ENCODE measurements at places on chromosomes 7 and 10.

- no peak for DNase-seq
Measured at GRCh38 chr7:140211698-140212097, 34.9 kb upstream of the KDM7A start.

GRCh38 chr10:130471486-130471885 is 335.3 kb downstream of the GLRX3 start:
- no peak for DNase-seq

- DNase-seq, result no peak
Measured at GRCh38 chr7:47342296-47343060, 239.4 kb downstream of the TNS3 start.

DNA sequence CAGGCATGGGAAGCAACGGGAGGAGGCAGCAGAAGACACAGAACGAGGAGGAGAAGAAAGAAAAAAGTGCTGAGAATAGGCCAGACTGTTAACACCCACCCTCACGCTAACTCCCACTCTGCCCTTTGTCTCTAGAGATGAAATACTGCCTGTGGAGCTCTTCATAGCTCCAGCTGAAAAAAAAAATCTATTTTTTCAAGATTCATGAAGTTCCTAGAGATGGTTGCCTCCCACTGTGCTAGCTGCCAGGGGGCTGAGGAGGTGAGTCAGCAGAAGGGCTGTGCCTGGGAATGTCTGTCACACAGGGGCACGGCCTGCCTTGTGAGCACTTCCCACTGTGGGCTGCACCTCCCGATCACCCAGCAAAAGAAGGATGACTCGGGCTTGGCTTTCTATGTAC is 144.5 kb downstream of the RNF216 start:
- no peak for DNase-seq

- no peak for DNase-seq
Measured at GRCh38 chr10:126060261-126060931, 164.0 kb downstream of the FANK1 start.

GRCh38 chr7:152571068-152571467 is 104.9 kb downstream of the XRCC2 start:
- DNase-seq, result no peak

GRCh38 chr10:6171881-6172695 is 30.6 kb upstream of the PFKFB3 start:
- DNase-seq, result peak; percentile 14

DNA sequence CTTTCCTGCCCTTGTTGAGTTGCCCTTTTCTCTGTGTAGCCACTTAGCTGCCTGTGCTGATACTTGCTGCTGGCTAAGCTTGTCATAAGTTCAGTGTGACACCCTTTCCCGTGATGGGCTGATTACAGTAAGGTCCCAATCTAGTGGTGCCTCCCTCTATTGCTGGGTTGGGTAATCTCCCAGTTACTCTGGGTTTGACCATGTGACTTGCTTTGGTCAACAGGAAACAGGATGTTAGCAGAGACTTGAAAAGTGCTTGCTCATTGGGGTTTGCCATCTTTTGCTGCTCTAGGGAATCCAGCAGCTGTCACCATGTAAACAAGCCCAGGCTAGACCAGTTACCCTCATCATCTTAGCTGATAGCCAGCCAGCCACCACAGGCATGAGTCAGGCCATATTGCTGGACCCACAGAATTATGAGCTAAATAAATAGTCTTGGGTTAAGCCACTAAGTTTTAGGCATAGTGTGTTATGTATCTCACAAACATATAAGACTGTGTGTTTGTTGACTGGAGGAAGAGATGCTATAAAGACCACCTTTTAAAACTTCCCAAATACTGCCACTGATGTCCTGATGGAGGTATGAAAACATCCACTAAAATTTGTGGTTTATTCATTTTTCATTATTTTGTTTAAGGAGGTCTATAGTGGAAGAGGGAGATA is 4.0 kb upstream of the LEP start:
- peak; percentile 4 for DNase-seq

GRCh38 chr7:44073664-44074348 is 8.4 kb upstream of the PGAM2 start:
- DNase-seq, result no peak

- no peak for DNase-seq
Measured at GRCh38 chr7:148962440-148962822, 65.9 kb downstream of the PDIA4 start.

- no peak for DNase-seq
Measured at GRCh38 chr7:5476001-5476400, 52.4 kb upstream of the TNRC18 start.

GRCh38 chr7:131455546-131455945 is 100.9 kb downstream of the PODXL start:
- DNase-seq, result no peak

GRCh38 chr10:88069338-88069737 is 205.9 kb downstream of the PTEN start:
- no peak for DNase-seq

DNA sequence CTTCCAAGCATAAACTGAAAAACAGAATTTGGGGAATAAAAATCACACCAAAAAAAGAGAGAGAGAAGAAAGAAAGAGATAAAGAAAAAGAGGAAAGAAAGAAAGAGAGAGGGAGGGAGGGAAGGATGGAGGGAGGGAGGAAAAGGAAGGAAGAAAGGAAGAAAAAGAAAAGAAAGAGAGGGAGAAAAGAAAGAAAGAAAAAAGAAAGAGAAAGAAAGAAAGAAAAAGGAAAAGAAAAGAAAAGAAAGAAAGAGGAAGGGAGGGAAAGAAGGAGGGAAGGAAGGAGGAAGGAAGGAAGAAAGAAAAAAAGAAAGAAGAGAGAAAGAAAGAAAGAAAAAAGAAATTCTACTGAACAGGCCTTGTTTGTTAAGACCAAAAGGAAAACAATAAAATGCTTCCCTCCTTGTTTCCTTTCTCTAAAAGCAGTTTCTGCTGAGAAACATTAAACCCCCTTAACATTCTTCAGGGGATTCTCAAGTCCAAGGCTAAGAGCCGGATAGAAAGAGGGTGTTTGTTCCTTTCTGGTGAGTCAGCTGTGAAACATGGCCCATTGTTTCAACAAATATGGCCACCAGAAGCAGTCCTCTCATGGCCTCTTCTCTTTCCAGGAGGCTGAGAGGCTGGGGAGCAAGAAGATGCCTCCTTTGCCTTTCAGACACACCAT is 46.9 kb upstream of the GPAM start:
- DNase-seq, result no peak

DNA sequence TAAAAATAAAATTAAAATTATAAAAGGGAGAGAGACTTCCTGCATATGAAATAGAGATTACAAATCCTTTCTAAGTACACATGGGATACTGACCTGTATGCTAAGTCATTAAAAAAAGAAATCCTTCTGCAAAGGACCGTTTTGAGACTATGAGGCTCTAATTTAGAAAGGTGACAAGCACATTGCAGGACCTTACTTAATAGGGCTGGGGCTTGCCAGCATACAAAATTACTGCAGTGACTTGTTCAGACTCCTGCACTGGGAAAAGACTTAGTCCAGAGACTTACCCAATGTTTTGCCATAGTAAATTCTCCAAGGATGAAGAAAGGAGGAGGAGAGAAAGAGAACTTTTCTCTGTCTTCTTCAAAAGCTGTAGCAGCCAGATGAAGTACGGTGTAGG is 193.6 kb downstream of the KCNMA1 start:
- DNase-seq, result no peak

DNA sequence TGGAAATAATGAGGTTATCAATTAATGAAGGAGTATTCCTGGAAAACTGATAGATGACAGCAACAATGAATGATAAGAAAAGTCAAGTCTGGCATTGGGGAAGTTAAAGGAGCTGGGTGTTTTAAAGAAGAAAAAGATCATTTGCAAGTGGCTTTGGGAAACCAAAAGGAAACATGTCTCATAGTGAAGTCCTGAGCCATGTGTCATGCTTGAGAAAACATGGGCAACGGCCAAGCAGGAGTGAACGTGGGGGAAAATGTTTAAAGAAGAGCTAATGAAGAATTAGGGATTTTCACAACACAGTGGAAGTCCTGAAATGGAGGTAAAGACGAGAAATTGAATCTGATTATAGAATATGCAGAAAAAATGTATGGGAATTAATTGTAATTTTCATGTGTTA is 1383.2 kb upstream of the CELF2 start:
- no peak for DNase-seq

GRCh38 chr10:3750854-3751253 is 34.2 kb downstream of the KLF6 start:
- no peak for DNase-seq

GRCh38 chr7:146115851-146116520 is 615 bp upstream of the CNTNAP2 start:
- DNase-seq, result no peak

- no peak for DNase-seq
Measured at GRCh38 chr7:130994378-130995115, 260.5 kb upstream of the KLF14 start.

DNA sequence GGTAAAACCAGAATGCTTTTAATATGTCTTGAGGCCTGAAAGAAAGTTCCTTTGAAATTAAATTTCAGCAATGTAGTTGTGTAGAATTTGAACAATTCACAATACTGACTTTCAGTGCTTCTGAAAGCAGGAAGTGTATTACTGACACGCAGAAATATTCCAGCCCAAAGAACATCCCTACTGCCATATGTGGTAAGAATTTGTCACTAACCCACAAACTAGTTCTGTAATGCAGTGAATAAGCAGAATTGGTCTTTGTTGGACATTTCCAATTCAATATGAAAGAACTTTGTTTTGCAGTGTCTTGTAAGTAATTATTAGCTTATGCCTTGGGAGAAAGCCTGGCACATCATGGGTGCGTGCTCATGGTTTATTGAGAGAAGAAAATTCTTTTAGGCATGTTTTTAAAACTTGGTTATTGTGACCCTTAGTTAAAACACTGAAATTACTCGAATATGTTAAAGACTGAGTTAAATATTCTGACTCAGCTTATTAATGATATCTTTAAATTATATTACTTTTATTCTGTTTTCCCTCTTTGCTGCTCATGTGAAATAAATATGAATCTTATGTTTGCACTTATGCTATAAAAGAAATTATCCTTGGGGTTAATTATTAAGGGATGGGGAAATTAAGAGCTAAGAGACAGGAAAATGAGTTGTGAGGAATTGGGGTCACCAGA is 33.4 kb downstream of the PTPN12 start:
- no peak for DNase-seq

- DNase-seq, result no peak
Measured at GRCh38 chr10:29616542-29616941, 18.2 kb downstream of the SVIL start.

DNA sequence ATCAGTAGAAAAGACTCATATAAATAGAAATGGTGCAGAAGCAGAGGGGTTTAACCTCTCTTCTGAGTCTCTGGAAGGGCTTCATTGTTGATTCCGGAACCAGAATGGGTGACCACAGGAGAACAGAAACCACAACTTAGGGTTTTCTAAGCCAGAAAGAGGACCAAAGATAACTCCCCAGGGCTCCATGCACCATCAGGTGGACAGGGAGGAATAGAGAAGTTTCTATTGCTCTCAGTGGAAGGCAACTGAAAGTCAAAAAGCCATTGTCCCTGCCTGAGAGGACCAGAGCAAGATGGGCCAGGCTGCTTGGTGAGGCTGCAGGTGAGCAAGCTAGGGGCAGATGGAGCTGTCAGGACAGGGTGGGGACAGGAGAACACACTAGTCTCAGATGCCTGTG is 14.6 kb upstream of the NPS start:
- DNase-seq, result no peak

DNA sequence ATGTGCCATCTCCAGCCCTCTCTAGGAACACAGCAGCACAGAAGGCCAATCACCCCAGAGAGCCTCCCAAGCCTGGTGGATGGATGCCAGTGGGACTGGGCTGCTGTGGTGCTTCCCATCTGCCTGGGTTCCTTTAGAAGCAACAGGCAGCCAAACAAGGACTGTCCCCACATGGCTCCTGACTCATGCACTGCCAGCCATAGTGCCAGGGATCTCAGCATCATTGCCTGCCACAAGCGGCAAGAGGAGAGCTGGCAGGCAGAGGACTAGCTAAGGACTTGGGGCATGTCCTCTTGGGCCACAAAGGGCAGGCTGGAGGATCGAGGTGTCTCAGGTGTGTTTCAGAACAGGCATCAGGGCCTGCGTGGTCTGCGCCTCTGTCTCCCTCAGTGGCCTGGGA is 23.4 kb upstream of the FIGNL1 start:
- no peak for DNase-seq

- DNase-seq, result no peak
Measured at GRCh38 chr7:33534833-33535232, 370.5 kb upstream of the BMPER start.

GRCh38 chr10:1434202-1434601 is 303.1 kb downstream of the ADARB2 start:
- no peak for DNase-seq

GRCh38 chr7:94323844-94324243 is 70.9 kb upstream of the COL1A2 start:
- no peak for DNase-seq

Data from CD4-positive, alpha-beta T cell treated with Interleukin-6 at 100 ng/mL for 8 hours (primary cell).